ENCODE measurements at places on chromosomes 2 and 18. TPM values are rescaled to one million over a fixed set of nuclear protein-coding genes. Genes with fewer than 3 reads are reported as not detected.

The PLGLB2 gene
- total RNA-seq = 4.9 TPM

The SATB2 gene
- total RNA-seq = 4.5 TPM

The PPP1R1C gene
- total RNA-seq = not detected

The DSG3 gene
- total RNA-seq = not detected

The ZNF396 gene
- 0.95 TPM for total RNA-seq

The KIF3C gene
- 18.8 TPM for total RNA-seq

The IL36A gene
- total RNA-seq = not detected

The RBM44 gene
- total RNA-seq = 1.6 TPM

The G6PC2 gene
- total RNA-seq = not detected

The CD302 gene
- total RNA-seq = 115 TPM

The CEP68 gene
- total RNA-seq = 31.3 TPM

The SERTAD2 gene
- total RNA-seq = 17.9 TPM

The CRYBA2 gene
- total RNA-seq = not detected

The TTC27 gene
- total RNA-seq = 11.9 TPM

The MROH2A gene
- not detected for total RNA-seq

The ADAM23 gene
- 4.5 TPM for total RNA-seq

The CREG2 gene
- total RNA-seq = not detected

The REG3G gene
- not detected for total RNA-seq

The DSC3 gene
- total RNA-seq = 3.0 TPM

The SFT2D3 gene
- 7.1 TPM for total RNA-seq

The IL36B gene
- total RNA-seq = not detected

The NAT8 gene
- not detected for total RNA-seq

The CD8B2 gene
- total RNA-seq = not detected

The HOXD1 gene
- total RNA-seq = 0.71 TPM

The CHCHD5 gene
- 8.3 TPM for total RNA-seq

The TEKT4 gene
- total RNA-seq = not detected

The GPN1 gene
- 22.3 TPM for total RNA-seq

The RHOB gene
- 805 TPM for total RNA-seq

The TFPI gene
- total RNA-seq = 86.8 TPM

The CLEC4F gene
- total RNA-seq = 0.54 TPM

The CHRNG gene
- total RNA-seq = not detected

The MAP4K3 gene
- 58.8 TPM for total RNA-seq

The RASGRP3 gene
- 22.1 TPM for total RNA-seq

The EML6 gene
- total RNA-seq = 0.92 TPM

The SLC30A3 gene
- 8.5 TPM for total RNA-seq

The ADD2 gene
- 0.41 TPM for total RNA-seq

The C2orf66 gene
- total RNA-seq = not detected

The C2orf76 gene
- total RNA-seq = 2.2 TPM

The LAMA3 gene
- 30.1 TPM for total RNA-seq

The IL36G gene
- total RNA-seq = not detected

The DLGAP1 gene
- total RNA-seq = 7.3 TPM

The CYP1B1 gene
- total RNA-seq = 27.1 TPM

The APCDD1 gene
- 75.8 TPM for total RNA-seq
